ENCODE measurements at places on chromosomes 11 and 22.

- DNase-seq: no peak
Observed at GRCh38 chr22:20905415-20906386, 11.5 kb upstream of the CRKL start.

DNA sequence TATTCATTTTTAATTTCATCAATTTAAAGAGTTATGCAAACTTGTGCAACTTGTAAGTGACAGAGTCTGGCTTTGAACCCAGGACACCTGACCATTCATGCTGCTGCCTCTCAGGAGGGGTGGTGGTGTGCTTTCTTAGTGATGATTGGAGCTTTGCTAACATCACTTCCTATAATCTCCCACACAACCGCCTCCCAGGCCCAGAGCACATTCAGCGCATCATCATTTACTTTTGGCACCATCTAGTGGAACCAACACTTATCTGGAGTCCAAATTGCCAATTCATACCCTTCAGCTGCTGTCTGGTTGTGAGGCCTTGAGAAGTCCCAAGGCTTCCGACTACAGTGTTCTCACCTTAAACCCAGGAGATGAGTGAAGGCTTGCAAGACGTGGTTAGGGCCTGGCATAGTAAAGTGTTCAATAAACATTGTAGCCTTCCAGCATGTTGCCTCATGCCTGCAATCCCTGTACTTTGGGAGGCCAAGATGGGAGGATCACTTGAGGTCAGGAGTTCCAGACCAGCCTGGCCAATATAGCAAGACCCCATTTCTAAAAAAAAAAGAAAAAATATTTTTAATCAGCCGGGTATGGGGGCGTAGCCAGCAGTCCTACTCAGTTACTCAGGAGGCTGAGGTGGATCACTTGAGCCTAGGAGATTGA, 1.1 kb upstream of the TTLL1 start:
- peak; percentile 72 for DNase-seq

GRCh38 chr22:19818324-19819207, 36.1 kb downstream of the GNB1L start:
- no peak for DNase-seq

GRCh38 chr11:101786421-101786820, 128.4 kb upstream of the CEP126 start:
- no peak for DNase-seq

DNA sequence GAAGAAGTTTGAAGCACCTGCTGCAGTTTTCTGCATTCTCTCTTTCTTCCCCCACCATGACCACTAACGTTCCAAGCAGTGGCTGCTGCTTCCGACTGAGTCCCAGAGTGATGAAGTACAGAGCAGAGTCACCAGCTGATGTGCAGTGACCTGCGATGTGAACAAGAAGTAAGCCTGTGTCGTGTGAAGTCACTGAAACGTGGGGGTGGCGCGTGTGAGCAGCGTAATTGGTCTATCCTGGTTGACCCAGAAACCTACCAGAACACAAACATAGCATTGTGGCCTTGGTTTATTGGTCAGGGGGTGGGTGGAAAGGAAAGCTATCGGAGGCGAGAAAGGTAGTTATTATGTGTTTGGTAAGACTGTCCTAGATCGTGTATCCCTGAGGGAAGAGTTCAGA, 3.5 kb downstream of the KRTAP5-7 start:
- no peak for DNase-seq

DNA sequence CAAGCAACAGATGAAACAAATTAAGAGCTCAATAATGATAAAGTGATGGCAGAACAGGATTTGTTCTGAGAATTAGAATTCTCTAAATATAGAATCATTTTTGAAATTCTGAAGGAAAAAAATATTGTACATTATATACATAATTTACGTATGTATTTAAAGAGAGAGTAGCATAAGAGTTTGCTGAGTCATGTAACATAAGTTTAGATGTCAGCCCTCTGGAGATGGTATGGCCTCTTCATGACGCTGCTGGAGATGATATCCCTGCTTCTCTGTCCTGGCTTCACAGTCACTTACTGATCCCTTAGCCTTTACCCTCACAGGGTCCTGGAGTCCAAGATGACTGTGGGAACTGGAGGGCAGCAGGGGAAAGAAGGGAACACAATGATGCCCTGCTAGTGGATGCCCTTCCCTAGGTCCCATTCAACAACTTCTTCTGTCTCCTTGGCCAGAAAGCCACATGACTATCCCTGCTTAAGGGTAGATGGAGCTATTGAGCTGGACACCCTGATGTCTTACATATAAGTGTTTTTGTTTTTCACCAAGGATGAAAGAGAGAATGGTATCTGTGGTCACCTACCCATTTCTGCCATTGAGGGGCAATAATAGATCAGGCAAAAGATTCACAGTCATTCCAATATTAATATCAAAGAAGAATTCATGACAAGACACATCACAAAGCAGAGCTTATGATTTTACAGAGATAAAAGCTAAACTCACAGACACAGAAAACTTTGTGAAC, 753.1 kb downstream of the TBC1D22A start:
- DNase-seq: no peak

GRCh38 chr22:38316364-38317121, 690 bp downstream of the CSNK1E start:
- DNase-seq: peak; percentile 56

DNA sequence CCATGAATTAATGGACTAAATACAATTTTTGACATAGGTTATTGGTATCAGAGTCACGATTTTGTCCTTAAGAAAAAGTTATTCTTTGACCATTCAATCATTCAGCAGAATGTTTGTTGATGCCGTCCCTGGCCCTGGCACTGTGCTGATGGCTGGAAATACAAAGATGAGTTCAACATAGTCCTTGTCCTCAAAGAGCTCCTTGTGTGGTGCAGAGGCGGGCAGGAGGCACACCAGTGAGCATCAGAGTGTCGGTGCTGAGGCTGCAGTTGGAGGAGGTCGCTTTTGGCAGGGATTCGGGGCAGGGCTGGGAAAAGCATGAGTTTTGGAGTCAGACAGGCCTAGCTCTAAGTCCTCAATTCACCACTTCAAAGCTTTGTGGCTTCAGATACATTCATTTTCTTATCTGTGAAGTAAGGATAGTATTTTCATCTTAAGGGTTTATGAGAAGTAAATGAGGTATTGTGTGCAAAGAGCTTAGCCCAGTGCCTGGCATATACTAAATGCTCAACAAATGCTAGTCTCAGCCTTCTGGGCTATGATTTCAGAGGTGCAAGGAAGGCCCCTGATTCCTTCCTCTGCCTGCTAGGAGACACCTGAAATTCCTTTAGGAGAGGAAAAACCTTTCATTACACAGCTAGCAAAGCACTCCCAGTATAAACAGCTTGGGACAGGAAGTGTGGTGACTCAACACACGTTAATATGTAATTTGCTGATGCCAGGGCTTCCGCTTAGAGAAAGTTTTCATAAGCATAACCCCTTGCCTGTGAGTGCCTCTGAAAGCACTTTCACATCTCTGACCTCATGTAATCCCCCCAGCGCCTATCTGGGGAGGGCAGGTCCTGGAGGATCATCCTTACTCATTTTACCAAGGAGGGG, 113.8 kb downstream of the NECTIN1 start:
- no peak for DNase-seq

GRCh38 chr11:124899383-124900145, 1.9 kb upstream of the ROBO4 start:
- no peak for DNase-seq

GRCh38 chr22:17232406-17232805, 13.2 kb upstream of the ADA2 start:
- no peak for DNase-seq

- no peak for DNase-seq
Observed at GRCh38 chr11:123264431-123264780, 69.4 kb upstream of the CLMP start.

- DNase-seq: no peak
Observed at GRCh38 chr22:43392385-43392989, 19.3 kb upstream of the MPPED1 start.

DNA sequence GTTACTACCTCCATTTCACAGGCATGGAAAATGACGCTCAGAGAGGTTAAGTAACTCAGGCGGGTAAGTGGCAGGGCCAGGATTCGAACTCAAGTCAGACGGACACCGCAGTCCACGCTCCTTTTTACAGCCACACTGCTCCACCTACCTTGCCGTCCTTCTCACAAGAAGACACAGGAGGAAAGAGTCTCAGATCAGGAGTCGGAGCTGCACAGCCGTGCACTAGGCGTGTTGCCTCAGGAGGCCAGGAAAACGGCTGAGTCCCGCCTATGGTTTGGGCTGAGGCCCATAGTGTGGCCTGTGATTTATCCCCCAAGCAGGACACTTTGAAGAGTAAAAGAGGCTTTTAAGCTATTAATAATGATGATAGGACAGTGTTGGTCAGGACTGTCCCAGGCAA, 44.7 kb upstream of the CD5 start:
- no peak for DNase-seq

GRCh38 chr11:102157219-102157618, 47.0 kb downstream of the YAP1 start:
- DNase-seq: no peak

- no peak for DNase-seq
Observed at GRCh38 chr22:27431896-27432295, 369.7 kb downstream of the MN1 start.

GRCh38 chr22:43884600-43885318, 7.1 kb downstream of the PNPLA5 start:
- DNase-seq: peak; percentile 73

DNA sequence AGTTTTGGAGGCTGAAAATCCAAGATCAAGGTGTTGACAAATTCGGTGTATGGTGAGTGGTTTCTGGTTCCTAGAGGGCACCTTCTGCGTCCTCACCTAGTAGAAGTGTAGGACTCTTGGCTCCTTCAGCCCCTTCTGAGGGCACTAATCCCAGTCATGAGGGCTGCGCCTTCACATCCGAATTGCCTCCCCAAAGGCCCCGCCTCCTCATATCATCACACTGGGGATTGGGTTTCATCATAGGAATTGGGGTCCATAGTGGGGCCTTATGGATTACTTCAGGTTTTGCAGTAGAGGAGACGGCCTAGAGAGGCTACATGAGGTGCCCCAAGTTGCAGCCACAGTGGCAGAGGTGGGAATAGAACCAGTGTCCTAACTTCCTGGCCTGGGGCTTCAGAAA, 87.1 kb downstream of the CEP164 start:
- no peak for DNase-seq

GRCh38 chr11:76975513-76975912, 58.7 kb upstream of the B3GNT6 start:
- no peak for DNase-seq

GRCh38 chr11:44208976-44209603, 100.8 kb downstream of the ALX4 start:
- DNase-seq: no peak

- no peak for DNase-seq
Observed at GRCh38 chr11:15229069-15229468, 114.3 kb downstream of the INSC start.

Measured in activated CD4-positive, alpha-beta T cell treated with anti-CD3 and anti-CD28 coated beads for 48 hours (primary cell).